ENCODE measurements at places on chromosomes 4 and X.

DNA sequence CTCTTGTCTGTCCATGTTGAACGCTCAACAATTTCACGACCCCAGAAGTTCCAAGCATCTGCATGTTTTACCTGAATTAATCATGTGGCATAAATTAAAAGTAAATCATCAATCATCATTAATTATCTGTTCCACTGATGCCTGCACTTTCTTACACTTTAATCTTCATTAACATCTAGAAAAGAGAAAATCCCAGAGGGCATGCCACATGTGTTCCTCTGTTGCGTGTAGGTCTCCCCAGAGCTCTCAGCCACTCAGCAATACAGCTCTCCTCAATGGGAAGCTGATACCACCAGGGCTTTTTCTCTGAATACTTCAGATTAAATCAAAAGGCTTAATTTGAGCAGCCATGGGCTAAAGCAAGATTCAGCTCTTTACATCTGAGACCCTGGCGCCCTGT is 722.4 kb upstream of the TENM3 start:
- DNase-seq: no peak

GRCh38 chr4:118224243-118224829 is 128.5 kb downstream of the PRSS12 start:
- no peak for DNase-seq

- DNase-seq: no peak
Measured at GRCh38 chrX:78687586-78687985, 28.5 kb upstream of the RTL3 start.

GRCh38 chr4:68375667-68376559 is 26.0 kb upstream of the YTHDC1 start:
- DNase-seq: peak; percentile 24

DNA sequence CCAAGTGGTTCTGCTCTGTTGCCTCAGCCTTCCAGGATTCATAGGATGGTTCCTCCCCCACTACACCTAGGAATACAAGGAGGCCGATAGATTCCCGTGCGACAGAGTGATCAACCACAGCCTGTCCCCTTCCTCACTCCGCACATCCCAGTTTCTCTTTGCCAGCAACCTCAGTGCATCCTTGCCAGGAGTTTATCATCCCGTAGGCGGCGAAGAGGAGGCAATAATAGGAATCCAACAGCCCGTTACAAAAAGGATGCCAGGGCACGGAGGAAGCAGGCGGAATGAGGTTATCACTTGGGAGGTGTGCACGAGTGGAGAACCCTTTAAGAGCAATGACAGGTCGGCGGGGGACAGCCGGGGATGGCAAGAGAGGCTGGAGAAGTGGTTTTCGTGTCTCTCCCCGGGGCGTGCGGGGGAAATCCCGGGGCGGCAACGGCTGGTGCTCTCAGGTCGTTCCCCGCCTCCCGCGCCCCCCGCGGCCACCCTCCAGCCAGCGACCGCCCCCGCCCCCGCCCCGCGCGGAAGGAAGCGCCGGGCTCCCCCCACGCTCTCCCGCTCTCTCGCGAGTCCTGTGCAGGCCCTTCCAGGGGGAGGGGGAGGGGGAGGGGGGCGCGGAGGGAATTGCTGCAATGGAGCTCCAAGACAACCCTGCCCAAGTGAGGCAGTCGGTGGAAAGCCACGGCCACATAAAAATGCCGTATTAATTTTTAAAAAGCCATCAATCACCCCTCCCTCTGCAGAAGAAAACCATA is 1.6 kb downstream of the PPP3CA start:
- peak; percentile 49 for DNase-seq

GRCh38 chrX:135396109-135396508 is 25.6 kb upstream of the SMIM10L2A start:
- DNase-seq: no peak

All from activated gamma-delta T cell treated with anti-CD3 and anti-CD28 coated beads, Interleukin-2, amount 50 U/mL, for 16 hours (primary cell).